Activated CD8-positive, alpha-beta T cell treated with anti-CD3 and anti-CD28 coated beads, Interleukin-2, amount 10 ng/mL, durations not matched to agents 7 days and 5 days (primary cell): ENCODE measurements at places on chromosomes 7 and 10. TPM values are rescaled to one million over a fixed set of nuclear protein-coding genes. Genes with fewer than 3 reads are reported as not detected.
A peak's percentile ranks its signal among the peaks of the same experiment; 100 is the strongest.

HOXA10 gene
- total RNA-seq = not detected

GRCh38 chr10:45003432-45004000, 2.8 kb downstream of the ZNF22 start:
- H3K36me3 ChIP-seq = peaks cover 46% of the 10 kb centered on the region
- no peaks in the 10 kb centered on the region for H3K27me3 ChIP-seq
- no peak overlapping the region for H3K27ac ChIP-seq
- no peak for DNase-seq
- no peak overlapping the region for H3K4me3 ChIP-seq

DNA sequence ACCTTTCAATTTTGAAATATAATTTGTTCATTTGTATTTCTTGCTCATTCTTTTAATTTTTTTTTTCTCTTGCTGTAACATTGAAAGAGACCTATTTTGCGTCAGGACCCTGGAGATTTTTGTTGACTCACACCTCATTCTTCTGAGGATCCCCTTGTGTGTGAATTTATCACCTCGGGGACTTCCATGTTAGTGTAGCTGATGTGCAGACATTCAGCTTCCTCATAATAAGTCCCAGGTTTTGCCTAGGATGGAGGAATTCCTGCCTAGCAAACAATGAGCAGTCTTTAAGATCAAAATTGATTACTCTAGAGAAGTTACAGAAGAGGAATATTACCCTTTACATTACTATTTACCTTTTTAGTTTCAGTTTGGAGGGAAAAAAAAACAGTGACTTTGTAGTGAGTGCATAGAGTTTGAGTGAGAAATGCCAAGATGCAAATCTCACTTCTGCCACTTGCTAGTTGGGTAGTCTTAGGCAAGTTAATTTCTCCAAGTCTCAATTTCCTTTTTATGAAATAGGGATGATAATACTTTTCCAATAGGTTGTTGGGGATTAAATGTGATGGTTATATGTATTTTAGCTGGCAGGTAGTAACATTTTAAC, 14.3 kb downstream of the TES start:
- H3K36me3 ChIP-seq = peaks cover 16% of the 10 kb centered on the region
- no peak for DNase-seq
- H3K27me3 ChIP-seq = no peaks in the 10 kb centered on the region
- peak overlapping the region; percentile 54 for H3K27ac ChIP-seq
- H3K4me1 ChIP-seq = peaks cover 55% of the 10 kb centered on the region

DNA sequence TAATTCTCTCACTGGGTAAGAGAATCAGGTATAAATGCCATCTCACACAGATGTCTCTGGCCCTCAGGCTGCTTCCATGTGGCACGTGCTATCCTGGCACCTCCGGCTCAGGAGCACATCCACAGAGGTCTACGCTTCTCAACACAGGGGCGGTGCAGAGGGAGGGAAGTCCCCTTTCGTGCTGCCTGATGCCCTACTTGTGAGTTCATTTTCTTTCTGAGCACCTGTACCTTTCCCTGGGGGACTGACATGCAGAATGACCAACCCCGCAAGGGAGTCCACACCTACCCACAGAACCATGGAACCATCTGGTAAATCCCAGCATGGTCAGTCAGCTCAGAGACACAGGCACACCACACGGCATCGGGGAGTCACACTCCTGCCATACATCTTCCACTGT, 99.0 kb upstream of the SAMD8 start:
- H3K36me3 ChIP-seq = peaks cover 33% of the 10 kb centered on the region
- H3K27ac ChIP-seq = no peak overlapping the region

GRCh38 chr10:46037107-46037825, 6.8 kb upstream of the NCOA4 start:
- H3K4me1 ChIP-seq = peaks cover 7% of the 10 kb centered on the region
- no peaks in the 10 kb centered on the region for H3K36me3 ChIP-seq
- peaks cover 5% of the 10 kb centered on the region for H3K27me3 ChIP-seq
- no peak overlapping the region for H3K27ac ChIP-seq
- no peak for DNase-seq
- H3K4me3 ChIP-seq = no peak overlapping the region
